ENCODE measurements at places on chromosomes 1 and 21.

DNA sequence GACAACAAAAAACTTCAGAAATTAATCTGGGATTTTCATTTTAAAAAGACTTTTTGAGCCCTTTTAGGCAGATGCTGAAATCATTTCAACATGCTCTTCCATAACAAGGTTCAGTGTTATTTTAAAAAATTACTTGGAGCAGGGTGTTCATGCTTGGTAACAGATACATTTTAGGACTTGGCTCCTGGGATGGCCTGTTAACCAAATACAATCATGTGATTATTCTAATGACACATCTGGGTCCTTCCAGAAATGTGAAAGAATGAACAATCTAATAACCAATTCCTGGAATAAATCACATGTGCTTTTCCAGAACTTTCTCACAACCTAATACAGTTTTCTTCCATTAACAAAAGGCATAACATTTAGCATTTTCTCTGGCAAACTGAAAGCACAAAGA, 379.8 kb upstream of the RUNX1 start:
- DNase-seq: no peak

- no peak for DNase-seq
Observed at GRCh38 chr1:162943622-162944021, 82.6 kb upstream of the CCDC190 start.

DNA sequence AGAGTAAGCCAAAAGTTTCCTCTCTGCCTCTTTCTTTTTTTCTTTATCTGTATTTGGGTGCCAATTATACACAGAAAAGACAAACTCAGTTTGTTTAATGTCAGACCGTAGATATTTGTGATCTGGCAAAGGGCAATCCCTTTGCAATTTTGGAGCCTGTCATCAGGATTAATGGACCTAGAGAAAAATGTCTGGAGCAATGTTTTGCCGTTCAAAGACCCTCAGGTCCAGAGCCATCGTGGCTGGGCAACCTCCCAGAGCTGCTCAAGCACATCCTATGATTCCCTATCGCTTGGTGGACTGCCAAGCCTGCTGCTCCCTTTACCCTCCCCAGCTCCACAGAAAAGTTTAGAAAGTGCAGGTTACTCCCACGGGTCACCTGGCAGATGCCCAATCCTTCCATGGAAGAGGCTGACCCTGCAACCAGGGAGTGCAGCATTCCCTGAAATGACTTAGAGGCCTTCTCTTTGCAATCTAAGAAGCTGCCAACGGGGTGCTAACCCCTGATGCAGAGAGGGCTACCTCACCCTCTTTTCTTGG, 112.5 kb upstream of the NGF start:
- no peak for DNase-seq

- no peak for DNase-seq
Observed at GRCh38 chr1:208068407-208068806, 157.5 kb upstream of the CD34 start.

- no peak for DNase-seq
Observed at GRCh38 chr1:232511172-232511571, 118.8 kb downstream of the SIPA1L2 start.

DNA sequence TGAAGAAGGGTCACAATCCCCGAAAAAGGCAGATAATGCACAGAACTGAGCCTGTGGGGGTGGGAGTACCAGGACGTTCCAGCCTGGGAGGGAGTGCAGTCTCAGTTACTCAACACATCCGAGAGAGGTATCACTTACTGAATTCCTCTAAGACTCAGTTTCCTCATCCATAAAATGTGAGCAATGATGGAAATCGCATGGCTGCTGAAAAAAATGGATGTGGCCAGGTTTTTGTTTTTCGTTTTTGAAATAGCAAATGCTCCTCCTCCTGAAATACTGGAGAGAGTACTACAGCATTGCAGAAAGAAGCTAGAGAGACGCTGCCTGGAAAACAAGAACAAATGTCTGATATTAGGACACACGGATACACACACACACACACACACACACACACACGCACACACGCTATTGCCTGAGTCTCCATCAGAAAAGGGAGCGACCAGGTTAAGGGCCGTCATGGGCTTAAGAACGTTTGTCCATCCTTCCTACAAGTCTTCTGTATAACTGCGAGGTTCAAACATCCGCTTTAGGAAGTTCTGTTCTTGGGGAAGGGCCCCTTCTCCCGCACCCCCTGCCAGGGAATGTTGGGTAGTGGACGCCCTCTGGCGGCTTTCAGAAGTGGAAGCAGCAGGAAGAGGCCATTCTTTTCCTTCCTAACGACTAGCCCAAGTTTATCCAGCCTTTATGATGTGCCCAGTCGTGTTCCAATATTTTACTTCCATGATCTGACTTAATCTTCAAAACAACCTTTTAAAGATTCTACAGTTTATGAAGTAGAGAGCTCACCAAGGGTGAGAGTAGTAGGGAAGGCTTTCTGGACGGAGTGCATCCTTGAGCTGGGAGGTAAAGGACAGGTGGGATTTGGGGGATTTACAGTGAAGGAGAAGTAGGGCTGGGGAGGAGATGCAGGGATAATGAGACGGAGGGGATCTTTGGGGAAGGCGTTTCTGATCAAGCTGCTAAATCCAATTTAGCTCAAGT, 699 bp upstream of the NES start:
- peak; percentile 48 for DNase-seq

- DNase-seq: no peak
Observed at GRCh38 chr1:214683621-214684020, 80.6 kb downstream of the CENPF start.

Data from SW 1271 (cell line).